ENCODE measurements at places on chromosomes 6 and 20.

GRCh38 chr20:45985573-45985972 is 13.6 kb upstream of the ZNF335 start:
- no peak for DNase-seq

- DNase-seq: no peak
Observed at GRCh38 chr6:164695896-164696295, 613.5 kb downstream of the C6orf118 start.

DNA sequence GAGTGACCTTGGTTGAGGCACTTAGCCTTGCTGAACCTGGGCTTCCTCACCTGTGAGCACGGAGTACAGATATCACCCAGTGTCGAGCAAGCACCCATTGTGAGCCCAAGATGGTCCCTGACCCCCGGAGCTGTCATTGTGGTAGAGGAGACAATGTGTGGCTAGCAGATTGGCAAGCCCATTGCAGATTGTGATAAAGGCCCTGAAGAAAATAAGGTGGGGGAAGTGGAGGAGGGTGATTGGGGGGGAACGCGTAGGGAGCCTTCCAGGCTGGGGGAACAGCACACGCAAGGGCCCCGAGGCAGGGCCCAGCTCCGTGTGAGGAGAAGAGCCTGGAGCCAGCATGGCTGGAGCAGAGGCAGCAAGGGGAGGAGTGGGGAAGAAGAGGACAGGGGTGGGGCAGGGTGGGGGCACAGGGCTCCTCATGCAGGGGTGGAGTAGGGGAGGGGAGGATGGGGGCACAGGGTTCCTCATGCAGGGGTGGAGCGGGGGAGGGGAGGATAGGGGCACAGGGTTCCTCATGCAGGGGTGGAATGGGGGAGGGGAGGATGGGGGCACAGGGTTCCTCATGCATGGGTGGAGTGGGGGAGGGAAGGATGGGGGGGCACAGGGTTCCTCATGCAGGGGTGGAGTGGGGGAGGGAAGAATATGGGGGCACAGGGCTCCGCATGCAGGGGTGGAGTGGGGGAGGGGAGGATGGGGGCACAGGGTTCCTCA is 7.0 kb downstream of the CEBPB start:
- DNase-seq: no peak

DNA sequence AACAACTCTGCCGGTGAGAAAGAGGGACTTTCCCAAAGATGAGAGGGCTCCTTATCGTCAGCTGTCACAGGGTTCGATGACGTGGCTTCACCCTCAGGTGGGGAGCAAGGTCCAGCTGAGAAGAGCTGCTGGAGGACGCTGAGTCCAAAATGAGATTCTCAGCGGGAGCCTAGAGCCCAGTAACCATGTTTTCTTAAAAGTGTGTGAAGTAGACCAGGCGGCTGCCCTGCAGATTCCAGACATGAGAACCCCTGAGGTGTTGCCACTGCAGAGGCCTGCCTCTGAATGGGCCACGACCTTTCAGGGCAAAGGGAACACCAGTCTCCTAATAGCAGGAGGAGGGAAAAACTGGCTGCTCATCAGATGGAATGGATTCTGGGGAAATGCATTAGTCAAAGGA is 375.1 kb downstream of the BTBD9 start:
- DNase-seq: no peak

- no peak for DNase-seq
Observed at GRCh38 chr20:25050501-25051350, 7.2 kb downstream of the ACSS1 start.

DNA sequence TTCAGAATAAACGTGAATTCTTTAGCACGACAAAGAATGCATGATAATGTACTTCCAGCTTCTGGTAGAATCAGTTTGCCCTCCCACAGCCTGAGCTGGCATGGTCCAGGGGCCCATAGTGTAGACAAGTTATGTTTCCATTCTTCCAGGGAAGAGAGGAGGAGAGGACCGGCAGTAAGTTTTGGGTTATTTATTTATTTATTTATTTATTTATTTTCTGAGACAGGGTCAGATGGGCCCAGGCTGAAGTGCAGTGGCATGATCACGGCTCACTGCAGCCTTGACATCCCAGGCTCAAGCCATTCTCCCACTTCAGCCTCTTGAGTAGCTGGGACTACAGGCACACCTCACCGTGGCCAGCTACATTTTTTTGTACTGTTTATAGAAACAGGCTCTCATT is 4.7 kb downstream of the GABRR1 start:
- no peak for DNase-seq

- no peak for DNase-seq
Observed at GRCh38 chr20:3933218-3933617, 44.0 kb downstream of the PANK2 start.
